Activated CD4-positive, CD25-positive, alpha-beta regulatory T cell (primary cell): ENCODE measurements at places on chromosomes 16 and 17.

- DNase-seq = no peak
Observed at GRCh38 chr17:48282303-48282702, 147.7 kb downstream of the SKAP1 start.

DNA sequence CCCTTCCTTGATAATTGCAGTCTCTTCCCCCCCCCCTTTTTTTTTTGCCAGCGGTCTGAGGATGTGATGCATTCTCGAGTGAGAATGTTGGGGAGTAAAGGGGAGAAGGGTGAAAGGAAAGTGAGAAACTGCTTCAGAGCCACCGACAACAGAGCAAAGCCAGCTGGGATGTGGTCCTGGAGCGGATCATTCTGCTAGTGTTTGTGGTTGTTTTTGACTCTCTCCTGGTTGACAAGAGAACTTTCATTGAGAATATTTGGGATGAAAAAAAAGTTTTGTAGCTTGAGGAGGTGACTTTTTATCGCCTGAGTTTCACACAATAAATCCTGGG, 1.3 kb downstream of the NF1 start:
- no peak for DNase-seq

- DNase-seq = no peak
Observed at GRCh38 chr16:67647681-67648080, 2.7 kb downstream of the CARMIL2 start.

DNA sequence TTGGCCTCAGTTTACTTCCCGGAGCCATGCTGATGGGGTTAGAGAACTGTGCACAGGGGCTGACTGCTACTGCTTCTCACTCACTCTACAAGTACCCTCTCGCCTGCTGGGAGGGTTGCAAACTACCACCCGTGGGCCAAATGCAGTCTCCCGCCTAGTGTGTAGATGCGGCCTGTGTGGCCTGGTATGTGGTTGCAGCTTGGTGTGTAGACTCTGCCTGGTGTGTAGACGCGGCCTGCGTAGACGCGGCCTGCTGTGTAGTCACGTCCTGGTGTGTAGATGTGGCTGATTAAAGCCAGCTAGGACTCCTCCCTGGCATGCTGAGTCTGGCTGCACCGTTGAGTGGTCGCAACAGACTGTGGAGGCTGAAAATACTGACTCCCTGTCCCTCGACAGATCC, 7.3 kb downstream of the CANT1 start:
- no peak for DNase-seq

- DNase-seq = no peak
Observed at GRCh38 chr17:59796138-59796537, 88.7 kb downstream of the VMP1 start.
